ENCODE measurements at places on chromosomes 11 and 22.

DNA sequence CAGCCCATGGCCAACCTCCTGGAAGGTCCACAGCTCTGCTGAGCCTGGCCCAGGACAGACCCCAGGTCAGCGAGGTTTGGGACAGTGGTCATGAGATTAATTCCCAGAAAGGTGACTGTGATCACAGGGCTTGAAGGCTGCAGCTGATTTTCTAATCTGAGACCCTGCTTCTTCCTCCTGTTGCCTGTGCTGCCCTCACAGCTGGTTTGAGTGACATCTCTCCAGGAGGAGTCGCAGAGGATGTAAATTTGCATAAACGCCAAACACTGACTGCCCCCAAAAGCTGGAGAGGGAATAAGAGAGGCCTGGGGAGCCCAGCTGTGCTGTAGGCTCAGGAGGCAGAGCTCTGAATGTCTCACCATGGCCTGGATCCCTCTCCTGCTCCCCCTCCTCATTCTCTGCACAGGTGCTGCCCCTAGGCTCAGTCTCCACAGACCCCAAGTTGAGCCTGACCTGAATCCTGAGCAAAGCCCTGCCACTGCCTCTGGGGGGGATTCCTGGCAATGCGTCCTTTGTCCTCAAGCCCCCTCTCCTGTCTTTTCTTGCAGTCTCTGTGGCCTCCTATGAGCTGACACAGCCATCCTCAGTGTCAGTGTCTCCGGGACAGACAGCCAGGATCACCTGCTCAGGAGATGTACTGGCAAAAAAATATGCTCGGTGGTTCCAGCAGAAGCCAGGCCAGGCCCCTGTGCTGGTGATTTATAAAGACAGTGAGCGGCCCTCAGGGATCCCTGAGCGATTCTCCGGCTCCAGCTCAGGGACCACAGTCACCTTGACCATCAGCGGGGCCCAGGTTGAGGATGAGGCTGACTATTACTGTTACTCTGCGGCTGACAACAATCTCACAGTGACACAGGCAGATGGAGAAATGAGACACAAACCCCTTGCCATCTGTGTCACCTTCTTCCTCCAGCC lies 23.8 kb downstream of the GGTLC2 start:
- no peak for DNase-seq

DNA sequence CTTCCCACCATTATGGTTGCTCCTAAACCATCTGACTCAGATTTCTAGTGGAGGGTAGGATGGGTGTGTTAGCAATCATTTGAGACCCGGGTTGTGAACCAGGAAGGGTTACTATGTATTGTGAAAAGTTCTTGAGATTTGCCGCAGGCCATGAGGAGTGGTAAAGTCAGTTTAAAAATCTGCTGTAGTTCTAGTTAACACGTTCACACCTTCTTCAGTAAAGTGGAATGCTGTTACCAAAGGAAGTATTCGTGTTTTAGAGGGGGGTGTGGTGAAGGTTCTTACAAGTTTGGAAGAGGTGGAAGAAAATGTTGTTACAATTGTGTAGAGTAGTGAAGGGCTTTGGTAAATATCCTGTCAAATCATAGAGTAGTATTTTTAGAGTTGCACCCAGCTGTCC lies 2.6 kb downstream of the MTMR3 start:
- no peak for DNase-seq

DNA sequence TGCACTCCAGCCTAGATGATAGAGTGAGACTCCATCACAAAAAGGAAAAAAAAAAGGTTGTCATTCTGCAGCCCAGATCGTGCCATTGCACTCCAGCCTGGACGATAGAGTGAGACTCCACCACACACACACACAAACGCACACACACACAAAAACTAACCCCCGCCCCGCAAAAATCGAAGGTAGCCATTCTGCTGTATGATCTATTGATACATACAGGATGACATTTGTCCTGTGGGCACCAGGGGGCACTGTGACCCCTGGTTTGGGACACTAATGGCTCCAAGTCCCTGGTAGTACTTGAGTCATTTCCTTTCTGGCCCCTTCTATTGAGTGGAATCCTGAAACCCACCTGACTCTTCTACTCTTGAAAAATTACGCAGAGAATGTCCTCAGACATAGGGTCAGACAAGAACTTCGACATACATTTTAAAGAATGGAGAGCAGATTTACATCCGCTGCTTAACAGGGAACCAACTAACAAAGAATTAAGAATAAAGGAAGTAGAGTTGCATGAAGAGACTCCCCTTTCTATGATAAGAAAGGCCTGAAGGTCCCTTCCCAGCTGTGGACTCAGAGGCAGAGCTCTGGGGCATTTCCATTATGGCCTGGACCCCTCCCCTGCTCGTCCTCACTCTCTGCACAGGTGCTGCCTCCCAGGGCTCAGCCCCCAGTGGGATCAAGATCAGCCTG lies 35.0 kb upstream of the PRAME start:
- DNase-seq: no peak

- no peak for DNase-seq
Measured at GRCh38 chr11:62573006-62573591, 592 bp downstream of the EEF1G start.

- no peak for DNase-seq
Measured at GRCh38 chr11:33976495-33977199, 74.9 kb upstream of the CAPRIN1 start.

DNA sequence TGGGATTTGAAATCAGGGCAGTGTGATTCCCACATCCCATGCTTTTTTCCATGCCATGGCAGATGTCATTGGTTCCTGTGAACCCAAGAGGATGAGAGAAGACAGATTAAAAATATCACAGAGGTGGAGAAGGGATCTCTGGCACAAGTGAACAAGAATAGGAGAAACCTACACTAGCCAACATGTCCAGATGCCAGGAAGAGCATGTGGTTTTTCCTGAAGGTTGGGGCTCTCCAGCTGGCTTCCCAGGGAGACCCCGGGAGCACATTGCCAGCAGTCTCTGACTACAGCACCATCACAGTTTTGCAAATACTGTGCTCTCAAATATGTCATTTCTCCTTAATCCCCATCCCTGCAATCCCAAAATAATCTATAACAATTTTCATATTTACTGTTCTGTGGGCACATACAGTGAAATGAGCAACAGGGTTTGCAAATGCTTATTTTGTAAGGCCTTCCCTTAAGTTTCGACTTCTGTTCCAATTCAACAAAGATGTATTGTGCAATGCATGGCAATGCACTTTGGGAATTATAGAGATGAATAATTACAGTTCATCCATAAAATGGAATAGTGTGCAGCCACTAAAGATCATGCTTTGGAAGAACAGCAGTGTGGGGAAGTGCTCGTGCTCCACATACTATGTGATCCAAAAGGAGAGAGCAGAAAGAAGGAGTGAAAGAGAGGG lies 4.8 kb downstream of the ANKK1 start:
- DNase-seq: no peak

- DNase-seq: no peak
Measured at GRCh38 chr22:24996420-24996952, 44.0 kb downstream of the KIAA1671 start.

GRCh38 chr11:121489823-121490222 lies 37.1 kb upstream of the SORL1-AS1 start:
- DNase-seq: no peak

DNA sequence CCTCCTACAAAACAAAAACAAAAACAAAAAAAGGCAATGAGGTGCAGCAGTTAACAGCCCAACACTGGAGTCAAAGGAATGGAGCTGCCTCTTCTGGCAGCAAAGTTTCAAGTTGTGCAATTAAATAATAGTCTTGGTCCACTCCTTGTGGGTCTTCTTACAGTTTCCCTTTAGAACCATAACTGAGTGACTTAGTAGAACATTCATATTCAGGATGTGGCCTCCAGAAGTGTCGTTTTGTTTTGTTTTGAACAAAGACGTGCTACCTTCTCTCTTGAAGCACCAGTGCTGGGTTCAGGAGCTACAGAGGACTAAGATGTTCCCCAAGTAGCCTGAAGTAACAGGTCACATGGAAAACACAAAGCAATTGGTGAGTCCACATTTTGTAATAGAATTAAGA lies 2.0 kb upstream of the JAML start:
- no peak for DNase-seq

- no peak for DNase-seq
Measured at GRCh38 chr11:102318469-102318868, 1.2 kb downstream of the BIRC3 start.

DNA sequence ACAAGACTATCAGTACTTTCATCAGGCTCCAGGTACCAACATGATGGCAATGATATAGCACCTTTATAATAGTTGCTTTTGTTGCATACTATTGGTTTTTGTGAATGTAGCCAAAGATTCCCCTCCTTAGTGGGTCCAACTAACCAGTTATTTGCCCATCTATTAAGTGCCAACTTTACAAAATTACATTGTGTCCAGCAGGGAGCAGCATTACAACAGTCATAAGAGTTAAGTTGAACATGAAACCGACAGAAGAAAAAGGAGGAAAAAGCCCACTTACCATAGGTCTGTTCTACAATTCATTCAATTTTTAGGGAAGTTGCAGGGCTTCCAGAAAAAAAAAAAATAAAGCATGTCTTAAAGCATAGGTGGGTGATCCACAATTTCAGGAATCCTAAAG lies 21.6 kb downstream of the IMMP1L start:
- DNase-seq: no peak

DNA sequence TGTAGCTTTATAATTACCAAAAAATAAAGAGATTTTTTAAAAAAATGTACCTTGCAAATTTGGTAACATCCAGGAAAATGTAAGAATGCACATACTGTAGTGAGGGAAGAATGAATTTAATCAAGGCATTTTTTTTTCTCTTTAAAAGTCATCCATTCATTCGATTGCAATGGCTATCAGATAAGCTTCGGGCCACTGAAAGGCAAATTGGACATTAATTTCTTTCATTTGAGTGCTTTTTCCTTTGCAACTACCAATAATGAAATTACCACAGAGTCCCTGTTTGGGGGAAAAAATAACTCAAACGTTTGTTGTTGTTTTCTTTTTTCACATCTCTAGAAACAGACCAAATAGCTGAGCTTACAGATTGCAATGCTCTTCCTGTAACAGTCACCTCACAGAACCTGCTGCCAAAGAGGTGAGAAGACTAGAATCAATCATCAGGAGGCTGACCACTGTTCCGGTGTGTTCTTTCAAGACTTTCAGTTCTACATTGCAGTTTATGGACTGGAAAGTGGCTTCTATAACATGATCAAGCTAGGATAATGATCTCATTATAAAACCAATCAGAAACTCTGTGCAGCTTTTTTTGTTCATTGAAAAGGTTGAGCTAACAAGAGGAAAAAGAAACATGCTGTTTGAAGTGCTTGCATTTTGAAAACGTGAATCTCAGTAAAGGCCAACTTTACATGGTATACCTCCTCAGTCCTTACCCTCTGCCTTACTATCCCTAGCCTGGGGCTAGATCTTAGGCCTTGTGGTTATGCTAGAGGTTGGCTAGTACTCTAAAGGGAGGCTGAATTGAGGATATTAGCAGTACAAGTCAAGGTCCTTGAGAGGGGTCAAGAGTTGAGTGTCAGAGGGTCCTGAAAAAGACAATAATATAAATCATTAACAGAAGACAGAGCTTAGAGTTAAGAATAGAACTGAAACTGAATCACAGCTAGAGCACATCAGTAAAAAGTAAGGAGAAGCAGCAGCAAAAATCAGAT lies 1276.1 kb downstream of the LRRC4C start:
- no peak for DNase-seq

GRCh38 chr11:126194121-126194543 lies 17.3 kb downstream of the RPUSD4 start:
- no peak for DNase-seq

DNA sequence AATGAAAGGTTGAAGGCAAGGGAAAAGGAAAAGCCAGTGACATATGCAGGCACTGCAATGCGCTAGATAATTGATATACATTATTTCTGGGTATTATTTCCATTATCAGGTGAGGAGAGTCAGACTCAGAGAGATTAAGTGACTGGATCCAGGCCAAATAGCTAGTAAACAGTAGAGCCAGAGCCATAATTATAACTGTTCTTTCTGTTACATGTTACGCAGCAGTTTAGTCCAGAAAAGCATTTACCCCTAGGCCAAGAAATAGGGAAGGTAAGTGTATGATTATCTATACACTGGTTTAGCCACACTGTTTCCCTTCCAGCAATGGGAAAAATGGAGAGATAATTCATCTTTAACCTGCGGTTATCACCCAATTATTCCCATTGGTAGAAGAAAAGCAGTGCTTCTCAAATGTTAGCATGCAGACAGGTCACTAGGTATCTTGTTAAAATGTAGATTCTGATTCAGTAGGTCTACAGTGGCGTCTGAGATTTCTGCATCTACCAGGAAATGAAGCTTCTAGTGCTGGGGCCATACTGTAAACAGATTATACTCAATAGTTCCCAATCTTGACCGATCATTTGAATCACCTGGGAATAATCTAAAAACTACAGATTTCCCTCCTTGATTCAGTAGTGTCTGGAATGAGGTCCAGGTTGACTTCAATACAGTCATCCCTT lies 69.4 kb downstream of the RBFOX2 start:
- DNase-seq: no peak

DNA sequence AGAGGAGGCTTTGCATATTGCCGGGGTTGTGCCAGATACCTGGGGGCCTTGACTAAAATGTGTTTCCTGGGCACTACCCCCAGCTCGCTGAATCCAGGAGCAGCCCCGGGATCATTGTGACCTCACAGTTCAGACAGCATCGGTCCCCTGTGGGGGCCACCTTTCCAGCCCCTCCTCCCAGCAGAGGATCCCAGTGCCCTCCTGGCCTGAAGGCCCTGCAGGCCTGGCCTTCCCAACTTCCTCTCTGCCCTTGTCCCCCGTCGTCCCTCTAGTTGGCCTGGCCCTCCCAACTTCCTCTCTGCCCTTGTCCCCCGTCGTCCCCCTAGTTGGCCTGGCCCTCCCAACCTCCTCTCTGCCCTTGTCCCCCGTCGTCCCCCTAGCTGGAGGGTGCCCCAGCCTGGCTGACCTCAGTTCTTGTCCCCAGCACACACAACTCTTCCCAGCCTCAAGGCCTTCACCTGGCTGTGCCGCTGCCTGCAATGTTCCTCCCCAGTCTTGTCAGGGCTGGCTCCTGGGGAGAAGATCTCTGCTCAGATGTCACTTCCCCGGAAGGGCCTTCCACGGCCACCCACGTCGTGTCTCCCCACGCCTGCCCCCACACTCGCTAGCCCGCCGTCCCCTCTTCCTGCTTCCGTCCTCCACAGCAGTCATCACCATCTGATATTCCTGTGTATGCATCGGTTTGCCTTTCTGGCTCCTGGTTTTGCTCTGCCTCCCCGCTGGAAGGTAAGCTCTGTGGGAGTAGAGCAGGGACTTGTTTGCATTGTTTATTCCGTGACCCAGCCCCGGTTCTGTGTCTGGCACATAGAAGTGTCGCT lies 12.6 kb upstream of the ANO1 start:
- DNase-seq: no peak

GRCh38 chr22:30312053-30312452 lies 14.7 kb downstream of the TBC1D10A start:
- DNase-seq: no peak

GRCh38 chr11:70038034-70038834 lies 39.9 kb upstream of the ANO1 start:
- DNase-seq: no peak

GRCh38 chr11:80163441-80163840 lies 722.6 kb upstream of the TENM4 start:
- no peak for DNase-seq

- no peak for DNase-seq
Measured at GRCh38 chr11:133842730-133843129, 2.6 kb downstream of the SPATA19 start.
